ENCODE measurements at places on chromosomes 2 and 18. TPM values are rescaled to one million over a fixed set of nuclear protein-coding genes. Genes with fewer than 3 reads are reported as not detected.

CRYBA2 gene
- not detected for total RNA-seq

NTSR2 gene
- total RNA-seq, result not detected

LRATD1 gene
- not detected for total RNA-seq

DNA sequence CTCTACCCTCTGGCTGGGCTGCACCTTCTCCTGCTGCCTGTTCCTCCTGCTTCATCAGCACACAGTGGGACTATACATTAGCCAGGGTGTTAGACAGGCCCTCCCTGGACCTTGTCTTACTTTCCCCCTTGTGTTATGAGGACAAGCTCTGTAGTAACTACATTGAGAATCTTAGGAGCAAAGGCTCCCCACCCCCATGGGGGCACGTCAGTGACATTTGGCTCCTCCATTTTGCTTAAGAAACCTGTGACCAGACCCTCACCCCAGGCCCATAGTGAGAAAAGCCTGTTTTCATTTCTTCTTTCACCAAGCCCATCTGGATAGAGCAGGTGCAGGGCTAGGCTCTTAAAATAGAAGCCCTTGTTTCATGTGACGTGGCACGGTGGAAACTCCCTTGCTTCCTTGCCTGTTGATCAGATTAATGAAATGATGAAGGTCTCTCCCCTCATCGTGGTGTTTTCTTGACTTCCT, 146.7 kb downstream of the RPIA start:
- no peaks in the 10 kb centered on the region for H3K4me1 ChIP-seq
- DNase-seq, result no peak
- H3K27ac ChIP-seq, result no peak overlapping the region
- H3K4me3 ChIP-seq, result no peak overlapping the region
- H3K36me3 ChIP-seq, result no peaks in the 10 kb centered on the region
- no peaks in the 10 kb centered on the region for H3K27me3 ChIP-seq

GRCh38 chr2:43314299-43314927, 88.0 kb upstream of the ZFP36L2 start:
- no peaks in the 10 kb centered on the region for H3K27me3 ChIP-seq
- no peak overlapping the region for H3K4me3 ChIP-seq
- peaks cover 24% of the 10 kb centered on the region for H3K4me1 ChIP-seq
- H3K27ac ChIP-seq, result no peak overlapping the region
- DNase-seq, result no peak
- H3K36me3 ChIP-seq, result no peaks in the 10 kb centered on the region

DNA sequence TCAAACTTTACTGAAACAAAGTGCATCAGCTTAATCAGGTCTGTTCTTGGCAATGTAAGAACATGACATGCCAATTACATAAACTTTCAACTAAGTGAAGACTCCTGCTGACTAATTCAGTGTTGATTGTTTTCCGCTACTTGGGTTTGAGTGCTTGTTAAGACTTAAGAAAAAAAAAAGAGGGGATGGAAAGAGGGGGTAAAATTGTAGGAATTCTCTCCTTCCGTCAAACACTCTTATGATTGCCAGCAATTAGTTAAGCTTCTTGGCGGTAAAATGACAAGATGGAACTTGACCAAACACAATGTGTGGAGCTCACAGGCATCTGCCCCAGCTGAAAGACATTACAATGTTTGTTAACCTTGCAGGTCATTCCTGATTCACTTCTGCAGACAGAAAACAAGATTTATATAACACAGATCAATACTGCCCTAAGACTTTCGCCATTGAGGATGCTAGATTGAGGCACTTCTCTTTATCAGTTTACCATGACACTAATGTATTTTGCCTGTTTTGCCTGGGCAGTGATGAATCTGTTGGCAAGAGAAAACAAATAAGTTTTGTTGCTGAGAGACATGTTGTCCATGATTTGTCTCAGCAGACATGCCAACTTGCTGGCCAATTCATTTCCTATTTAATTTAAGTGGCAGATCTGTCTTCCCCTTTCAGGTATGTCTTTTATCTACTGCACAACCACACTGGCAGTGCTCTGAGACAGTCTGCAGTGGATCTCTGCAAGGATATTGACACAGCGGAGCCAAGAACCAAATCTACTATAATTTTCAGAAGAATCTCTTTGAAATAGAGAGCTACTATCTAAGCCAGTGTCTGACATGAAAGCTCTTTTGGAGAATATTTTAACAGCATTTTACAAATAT, 410.0 kb upstream of the KCNH7 start:
- DNase-seq, result no peak
- no peaks in the 10 kb centered on the region for H3K4me1 ChIP-seq
- H3K4me3 ChIP-seq, result no peak overlapping the region

DNA sequence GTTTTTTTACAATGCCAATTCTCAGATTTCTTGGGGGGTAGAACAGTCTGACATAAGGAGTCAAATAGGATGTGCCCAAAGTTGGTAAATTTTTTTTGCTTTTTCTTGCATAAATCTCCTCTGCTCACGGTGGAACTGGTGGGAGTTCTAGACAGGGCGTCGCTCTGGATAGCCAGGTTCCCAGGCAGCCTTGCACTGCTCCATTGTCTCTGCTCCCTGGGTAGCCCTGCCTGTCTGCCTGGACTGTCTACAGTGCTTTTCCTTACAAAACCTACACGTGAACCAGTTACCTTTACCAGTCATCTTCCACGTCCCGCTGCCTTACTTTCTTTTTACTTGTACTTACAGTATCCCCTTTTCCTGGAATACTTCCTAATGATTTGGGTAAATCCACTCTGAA, 117.1 kb downstream of the ZNF407 start:
- DNase-seq, result no peak
- no peaks in the 10 kb centered on the region for H3K27me3 ChIP-seq
- no peak overlapping the region for H3K4me3 ChIP-seq

- H3K4me1 ChIP-seq, result peaks cover 15% of the 10 kb centered on the region
- H3K27me3 ChIP-seq, result no peaks in the 10 kb centered on the region
- H3K4me3 ChIP-seq, result no peak overlapping the region
- no peak for DNase-seq
Observed at GRCh38 chr2:177783835-177784744, 288.5 kb downstream of the PDE11A start.
